Umbilical cord (tissue), 2 donors: ENCODE measurements at places on chromosomes 11 and 22.

GRCh38 chr11:59573216-59573615 is 42.4 kb downstream of the OSBP start:
- DNase-seq = no peak

DNA sequence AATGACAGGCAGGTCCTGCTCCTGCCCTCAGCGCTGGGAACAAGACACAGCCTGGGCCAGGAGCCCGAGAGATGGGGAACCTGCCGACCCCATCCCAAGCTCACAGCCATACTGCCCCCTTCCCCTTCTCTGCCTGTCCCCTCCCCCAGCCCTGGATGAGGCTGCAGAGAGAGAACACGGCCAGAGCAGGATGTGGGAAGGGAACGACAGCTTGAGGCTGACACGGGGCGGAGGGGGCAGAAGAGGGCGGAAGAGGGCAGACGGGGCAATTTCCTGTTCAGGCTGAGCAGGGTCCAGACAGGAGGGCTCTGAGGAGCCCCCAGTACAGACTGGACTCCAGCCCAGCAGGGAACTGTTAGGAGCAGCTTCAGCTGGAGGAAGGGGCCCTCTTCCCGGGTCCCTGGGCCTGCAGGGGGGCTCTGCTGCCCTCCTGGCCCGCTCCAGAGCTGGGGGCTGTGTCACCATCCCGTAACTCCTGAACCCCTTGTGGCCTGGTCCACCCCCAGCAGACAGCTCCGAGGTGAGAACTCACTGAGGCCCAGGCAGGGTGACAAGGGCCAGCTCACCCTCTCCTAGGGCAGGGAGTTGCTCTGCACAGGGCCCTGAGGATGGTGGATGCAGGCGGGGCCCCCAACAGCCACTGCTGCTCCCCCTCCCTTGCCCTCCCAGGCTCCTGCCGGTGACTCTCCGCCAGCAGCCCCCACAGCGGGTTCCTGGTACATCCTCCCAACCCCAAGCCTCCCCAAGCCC is 5.7 kb downstream of the CTSD start:
- DNase-seq = no peak

DNA sequence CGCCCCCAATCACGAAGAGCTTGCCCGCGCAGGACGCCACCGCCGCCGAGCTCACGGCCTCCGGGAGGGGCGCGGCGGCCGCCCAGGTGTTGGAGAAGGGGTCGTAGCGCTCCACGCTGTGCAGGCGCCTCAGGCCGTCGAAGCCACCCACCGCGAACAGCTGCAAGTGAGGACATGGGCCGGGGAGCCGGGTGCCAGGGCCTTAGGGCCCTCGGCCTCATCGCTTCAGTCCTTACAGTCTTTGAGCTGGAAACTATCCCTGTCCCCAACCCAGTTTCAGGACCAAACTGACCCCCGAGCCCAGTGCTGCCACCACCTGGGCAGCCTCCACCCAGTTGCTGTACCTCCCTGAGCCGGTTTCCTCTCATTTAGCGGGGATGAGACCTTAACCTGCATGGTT is 7.6 kb downstream of the KLHL35 start:
- DNase-seq = no peak

- DNase-seq = no peak
Measured at GRCh38 chr22:29370537-29370936, 17.8 kb downstream of the AP1B1 start.

DNA sequence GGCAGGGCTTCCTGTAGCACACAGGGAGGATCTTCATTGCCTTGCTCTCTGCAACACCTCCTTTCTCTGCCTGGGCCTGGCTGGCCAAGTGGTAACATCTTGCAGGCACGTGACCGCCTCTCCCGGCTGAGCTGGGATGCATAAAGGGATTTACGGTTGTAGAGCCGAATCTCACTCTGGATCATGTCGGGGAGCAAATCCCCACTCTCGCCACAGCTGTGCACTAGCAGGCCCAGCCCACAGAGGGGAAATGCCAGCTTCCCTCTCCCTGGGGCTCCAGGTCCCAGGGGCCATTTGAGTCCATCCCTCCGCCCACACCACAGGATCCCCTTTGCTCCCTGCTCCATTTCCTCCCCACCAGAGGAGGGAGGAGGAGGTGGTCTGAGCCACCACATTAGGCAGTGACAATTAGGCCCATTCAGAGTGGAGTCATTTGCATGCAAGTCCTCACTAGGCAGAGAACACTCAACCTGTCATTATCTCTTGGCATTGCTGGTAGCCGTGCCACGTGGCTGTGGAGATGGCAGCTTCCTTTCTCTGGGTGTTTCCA is 196.7 kb downstream of the DSCAML1 start:
- peak; percentile 89 for DNase-seq

GRCh38 chr11:111448831-111449557 is 63.2 kb downstream of the BTG4 start:
- DNase-seq = no peak

GRCh38 chr11:16012125-16012751 is 344.1 kb downstream of the SOX6 start:
- DNase-seq = no peak

DNA sequence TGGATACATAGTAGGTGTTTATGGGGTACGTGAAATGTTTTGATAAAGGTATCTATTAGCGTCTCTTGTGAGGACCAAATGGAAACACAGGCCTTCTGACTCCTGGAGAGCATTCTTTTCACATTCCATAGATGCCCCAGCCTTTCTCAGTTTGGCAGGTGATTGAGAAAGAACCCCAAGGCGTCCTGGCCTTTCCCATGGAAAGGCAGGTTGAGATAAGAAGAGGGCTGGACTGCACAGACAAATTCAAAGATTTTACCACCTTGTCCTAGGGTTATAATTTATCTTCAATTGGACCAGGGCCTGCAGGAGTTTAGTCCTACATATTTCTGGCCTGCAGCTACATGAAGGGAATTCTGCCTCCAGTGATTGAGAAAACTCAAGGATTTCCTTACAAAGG is 661 bp upstream of the OLFML1 start:
- DNase-seq = peak; percentile 33

DNA sequence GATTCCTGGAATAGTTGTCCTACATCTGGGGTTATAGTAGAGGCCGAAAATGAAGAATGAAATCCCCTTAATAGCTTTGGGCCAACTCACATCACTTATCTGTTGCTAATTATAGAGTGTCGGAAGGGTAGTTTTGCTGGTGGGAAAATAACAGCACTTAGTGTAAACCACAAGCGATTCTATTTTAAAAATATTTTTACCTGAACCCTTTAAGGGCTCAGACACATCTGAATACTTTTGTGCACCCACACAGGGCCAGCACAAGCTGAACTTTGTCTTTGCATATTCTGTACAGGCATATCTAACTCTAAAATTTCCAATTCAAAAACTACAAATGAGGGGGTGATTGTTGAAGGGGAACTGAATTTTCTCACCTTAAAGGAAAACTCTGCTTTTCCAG is 27.6 kb downstream of the SLC6A5 start:
- no peak for DNase-seq

DNA sequence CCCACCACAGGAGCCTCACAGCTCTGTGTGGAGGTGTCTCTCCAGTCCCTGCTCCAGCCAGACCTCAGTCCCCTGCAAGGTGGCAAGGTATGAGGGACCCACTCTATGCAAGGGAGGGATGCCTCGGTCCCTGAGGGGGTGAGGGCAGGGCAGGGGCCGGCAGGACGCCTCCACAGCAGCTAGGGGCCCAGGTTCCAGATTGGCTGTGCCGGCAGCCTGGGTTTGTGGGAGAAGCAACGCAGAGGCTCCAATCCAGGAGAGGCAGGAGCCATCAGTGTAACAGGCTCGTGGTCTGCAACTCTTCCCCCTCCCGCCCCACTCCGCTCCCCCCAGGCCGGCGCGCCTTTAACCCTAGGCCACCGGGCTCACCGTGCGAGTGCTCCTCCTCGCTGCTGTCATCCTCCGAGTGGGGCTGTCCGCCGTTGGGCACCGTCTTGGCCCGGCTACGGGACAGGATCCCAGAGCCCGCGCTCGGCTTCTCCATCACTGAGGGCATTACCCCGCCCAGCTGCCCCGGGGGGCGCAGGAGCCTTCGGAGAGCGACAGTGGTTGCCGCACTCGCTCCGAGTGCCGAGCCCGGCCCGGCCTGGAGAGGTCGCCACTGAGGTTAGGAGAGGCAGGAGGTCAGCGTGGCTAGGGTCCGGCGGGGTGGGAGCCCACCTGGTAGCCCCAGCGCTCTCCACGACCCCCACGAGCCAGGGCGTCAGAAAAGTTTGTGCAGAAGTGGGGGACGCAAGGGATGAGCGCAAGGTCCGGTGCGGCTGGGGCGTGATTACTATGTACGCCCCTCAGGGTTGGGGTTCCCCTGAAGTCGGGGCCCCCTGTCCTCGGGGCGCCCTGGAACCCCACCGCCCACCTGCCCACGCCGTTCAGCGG is 765 bp downstream of the RCOR2 start:
- DNase-seq = peak; percentile 50

DNA sequence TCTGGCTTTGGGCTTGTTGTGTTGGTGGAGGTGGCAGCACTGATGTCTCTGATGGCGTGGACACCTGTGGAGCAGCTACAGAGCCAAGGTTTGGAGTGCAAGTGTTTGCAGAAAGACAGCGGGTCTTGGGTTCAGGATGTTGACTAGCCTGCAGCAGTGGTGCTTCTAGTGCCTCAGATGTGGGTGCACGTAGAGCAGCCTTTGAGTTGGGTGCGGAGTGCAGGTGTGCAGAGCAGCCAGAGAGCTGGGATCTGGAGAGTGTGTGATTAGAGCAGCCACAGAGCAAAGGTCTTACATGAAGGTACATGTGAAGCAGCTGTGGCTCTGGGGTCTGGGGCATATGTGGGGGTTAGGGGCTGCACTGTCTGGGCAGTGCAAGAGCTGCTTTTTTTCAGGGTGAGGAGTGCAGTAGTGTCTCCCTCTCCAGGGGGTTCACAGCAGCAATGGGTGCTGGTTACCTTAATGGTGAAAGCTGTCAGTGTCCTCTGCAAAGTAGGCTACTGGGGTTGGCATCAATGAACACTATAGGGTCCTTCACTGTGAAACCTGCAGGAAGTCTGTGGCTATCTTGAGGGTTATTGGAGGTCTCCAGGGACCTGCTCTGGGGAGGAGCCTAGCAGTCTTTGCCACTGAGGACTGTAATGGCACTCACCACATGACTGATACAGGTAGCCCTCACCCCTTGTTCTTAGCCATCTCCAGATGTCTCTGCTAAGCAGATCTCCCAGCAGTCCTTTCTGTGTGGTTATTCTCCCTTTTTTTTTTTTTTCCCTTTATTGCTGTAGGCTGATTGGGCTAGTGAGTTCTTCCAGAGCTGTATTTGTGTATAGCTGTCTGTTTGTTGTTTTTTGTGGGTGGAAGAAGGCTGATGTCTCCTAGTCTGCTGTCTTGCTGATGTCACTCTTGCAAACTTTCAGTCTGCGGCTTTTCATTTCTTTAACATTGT is 14.3 kb downstream of the BIRC2 start:
- no peak for DNase-seq

GRCh38 chr11:83971063-83971462 is 684.9 kb upstream of the CCDC90B start:
- no peak for DNase-seq

- DNase-seq = no peak
Measured at GRCh38 chr22:50569896-50570535, 7.3 kb upstream of the SYCE3 start.

DNA sequence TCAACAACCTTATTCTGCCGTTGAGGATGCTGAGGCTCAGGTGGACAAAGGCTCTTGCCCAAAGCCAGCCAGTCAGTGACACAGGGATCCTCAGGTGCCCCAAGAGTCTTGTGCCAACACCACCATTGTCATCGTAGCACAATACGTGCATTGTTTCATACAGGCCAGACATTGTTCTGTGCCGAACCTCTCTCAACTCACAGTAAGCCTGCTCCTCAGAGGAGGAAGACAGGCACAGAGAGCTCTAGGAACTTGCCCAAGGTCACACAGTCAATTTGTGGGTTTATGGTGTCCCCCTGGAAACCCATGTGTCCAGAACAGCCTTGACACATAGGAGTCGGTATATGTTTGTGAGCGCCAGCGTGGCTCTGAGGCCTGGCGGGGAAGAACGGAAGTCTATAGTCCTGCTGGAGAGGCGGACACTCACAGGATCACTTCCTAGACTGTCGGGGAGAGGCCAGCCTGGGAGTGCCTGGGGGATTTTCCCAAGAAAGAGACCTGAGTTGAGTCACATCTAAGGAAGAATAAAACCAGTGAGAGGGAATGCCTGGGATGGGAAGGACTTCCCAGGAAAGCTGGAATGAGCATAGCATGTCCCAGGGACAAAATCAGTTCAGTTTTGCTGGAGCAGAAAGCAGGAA is 20.2 kb downstream of the LIF start:
- DNase-seq = no peak

DNA sequence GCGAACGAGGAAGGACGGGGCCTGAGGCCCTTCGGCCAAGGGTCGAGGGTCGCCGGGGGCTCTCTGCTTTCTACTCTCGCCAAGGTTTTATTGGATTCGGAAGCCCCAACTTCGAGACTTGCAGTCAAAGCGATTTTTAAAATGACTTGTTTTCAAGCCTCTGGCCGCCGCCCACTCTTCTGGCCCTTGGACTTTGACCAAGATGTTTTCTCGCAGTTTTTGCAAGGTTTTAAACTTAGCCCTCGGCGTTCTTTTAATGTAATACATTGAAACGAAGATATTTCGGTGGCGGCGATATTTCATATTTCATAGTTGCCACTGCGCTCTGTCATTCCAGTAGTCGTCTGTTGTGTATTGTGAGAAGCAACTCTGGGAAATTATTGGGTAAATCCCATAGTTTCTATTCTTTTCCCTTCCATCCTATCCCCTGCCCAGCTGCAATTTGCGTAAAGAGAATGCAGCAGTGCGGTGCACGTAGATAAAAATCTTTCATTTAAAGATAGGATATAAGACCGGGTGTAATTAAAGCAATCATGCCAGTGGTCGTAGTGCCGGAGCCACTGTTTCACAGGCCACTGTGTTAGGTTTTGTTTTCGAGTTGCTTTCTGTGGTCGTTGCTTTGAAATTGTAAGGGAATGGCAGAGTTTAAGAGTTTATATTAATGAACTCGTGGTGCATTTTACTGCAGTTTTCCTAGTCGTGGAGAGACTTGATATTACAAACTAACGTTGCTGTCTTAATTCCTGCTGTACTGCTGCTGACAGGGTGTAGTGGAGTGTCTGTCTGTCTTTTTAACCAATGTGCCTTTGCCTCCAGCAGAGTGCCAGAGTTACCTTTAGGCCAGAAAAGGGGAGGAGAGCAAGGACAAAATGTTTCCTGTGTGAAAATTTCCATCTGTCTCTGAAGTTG is 702 bp downstream of the BIRC2 start:
- peak; percentile 50 for DNase-seq

DNA sequence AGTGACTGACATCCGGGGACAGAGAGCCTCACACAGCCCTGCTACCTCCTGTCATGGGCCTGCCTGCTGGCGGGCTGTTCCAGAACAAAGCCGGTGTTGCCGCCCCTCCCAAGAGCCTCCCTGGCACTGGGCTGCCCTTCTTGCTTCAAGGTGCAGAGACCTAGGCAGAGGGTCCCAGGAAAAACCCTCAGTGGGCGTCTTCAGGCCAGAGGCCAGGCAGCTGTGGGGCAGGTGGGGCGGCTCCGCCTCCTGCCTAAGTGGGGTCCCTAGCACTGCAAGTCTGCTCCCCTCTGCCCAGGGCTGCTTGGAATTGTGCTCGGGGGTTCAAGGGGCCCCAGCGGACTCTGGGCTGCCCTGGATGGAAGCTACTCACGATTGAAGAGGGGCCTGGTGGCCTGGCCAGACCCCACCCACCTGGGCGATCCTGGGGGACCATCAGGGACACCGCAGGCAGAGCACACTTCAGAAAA is 20.4 kb upstream of the GNB1L start:
- no peak for DNase-seq

GRCh38 chr11:1049431-1049891 is 12.9 kb upstream of the MUC6 start:
- no peak for DNase-seq
